ENCODE measurements at places on chromosomes 11 and 22. TPM values are rescaled to one million over a fixed set of nuclear protein-coding genes. Genes with fewer than 3 reads are reported as not detected.

TECTA gene
- total RNA-seq: under 0.01 TPM

CHRM1 gene
- not detected for total RNA-seq

SRRD gene
- 28.0 TPM for total RNA-seq

TRIM34 gene
- 6.2 TPM for total RNA-seq

SAA2 gene
- 37.6 TPM for total RNA-seq

MOV10L1 gene
- total RNA-seq: under 0.01 TPM

TRIM51 gene
- total RNA-seq: not detected

MPZL2 gene
- total RNA-seq: 48.2 TPM

MS4A3 gene
- not detected for total RNA-seq

TMEM45B gene
- total RNA-seq: 59.0 TPM

TMA7B gene
- total RNA-seq: not detected

NAALAD2 gene
- total RNA-seq: not detected

PATE1 gene
- not detected for total RNA-seq

RFPL2 gene
- not detected for total RNA-seq

IFITM2 gene
- 7.2 TPM for total RNA-seq

SSRP1 gene
- total RNA-seq: 126 TPM

TSSK2 gene
- total RNA-seq: under 0.01 TPM

TBX10 gene
- total RNA-seq: not detected

OR52I2 gene
- total RNA-seq: not detected

P2RY2 gene
- total RNA-seq: 30.9 TPM
